ENCODE measurements at places on chromosomes 7 and 10. TPM values are rescaled to one million over a fixed set of nuclear protein-coding genes. Genes with fewer than 3 reads are reported as not detected.

Gene ERVW-1
- total RNA-seq: not detected

DNA sequence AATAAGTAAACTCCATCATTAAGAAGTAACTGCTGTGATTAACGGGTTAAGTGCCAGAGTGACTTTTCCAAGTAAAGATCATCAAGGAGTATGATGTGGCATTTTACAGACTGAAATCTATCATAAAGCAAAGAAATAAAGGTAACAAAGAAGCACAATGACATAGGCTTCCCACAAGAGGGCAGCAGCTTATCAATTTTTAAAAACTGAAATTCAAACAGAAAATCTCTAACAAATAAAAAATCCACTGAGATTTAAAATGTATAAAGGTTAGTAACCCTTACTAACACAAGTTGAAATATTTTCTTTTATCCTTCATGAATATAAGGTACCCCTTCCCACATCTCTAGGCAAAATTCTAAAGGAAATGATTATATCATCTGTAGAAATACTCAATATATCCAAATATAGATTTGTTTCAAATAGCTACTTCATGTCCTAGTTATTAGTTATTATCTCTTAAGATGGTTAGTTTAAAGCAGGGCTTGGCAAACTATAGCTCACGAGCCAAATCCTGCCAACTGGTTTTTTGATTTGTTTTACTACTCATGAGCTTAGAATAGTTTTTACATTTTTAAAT is 29.2 kb downstream of the FAM3C start:
- peak; percentile 56 for DNase-seq

DNA sequence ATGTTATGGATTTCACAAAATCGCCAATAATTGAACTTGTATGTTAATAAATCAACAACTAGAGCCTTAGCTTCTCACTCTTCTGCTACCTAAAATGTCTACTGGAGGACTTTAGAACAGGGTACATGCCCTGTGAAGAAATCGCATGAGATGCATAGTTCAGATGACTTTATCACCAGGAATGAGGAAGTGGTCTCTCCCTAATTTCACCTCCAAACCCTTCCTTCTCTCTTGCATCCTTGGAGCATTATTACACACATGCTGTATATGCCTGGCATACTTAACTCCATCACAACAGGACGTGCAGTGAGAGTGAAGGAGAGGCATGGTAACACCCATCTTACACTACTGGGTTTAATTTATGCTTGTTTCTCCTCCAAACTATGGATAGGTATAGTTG is 27.8 kb downstream of the RHEB start:
- DNase-seq: peak; percentile 93

DNA sequence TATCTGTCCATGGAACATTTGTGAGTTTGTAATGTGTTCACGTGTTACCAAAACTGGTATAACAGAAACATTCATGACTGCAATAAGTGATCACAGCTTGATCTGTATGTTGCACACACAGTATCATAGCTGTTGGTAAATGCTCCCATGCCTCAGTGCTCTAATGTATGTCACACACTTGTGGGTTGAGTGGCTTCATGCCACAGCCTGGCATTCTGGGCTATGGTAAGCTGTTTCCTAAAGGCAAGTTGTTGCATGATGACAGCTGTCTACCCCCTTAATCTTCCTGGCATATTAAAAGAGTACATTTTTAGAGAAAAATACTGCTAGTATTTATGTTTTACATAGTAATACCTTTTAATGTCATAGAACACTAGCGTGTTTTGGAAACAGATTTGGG is 35.2 kb downstream of the PRPF18 start:
- no peak for DNase-seq

- DNase-seq: no peak
These were observed 3.3 kb downstream of the TSGA13 start for GRCh38 chr7:130683026-130683425.

DNA sequence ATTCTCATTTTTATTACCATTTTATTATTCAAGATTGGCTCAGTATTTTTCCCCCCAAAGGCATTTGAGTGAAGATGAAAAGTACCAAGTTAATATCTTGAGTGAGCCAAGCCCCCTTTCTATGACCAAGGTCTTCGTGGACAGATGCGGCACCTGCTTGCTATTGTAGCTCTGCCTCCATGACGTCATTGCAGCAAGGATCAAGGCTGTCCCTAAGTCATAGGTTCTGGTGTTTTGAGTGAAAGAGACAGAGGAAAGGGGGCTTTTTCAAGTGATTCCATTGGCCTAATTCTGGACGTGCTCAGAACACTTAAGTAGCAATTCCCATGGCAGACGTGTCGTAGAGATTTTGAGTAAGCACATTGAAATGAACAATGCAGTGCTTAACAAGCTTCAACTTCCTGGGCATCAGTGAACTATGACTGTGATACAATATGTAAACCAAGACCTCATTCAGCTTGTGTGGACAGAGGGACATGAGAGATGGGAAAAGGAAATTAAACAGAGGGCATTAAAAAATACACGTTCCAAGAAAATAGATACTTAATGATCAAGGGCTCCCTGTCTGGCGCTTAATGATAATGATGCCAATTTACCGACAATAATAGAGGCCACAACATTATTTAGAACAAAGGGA is 248.7 kb upstream of the NPVF start:
- DNase-seq: no peak

- no peak for DNase-seq
These were observed 26.1 kb downstream of the ANXA8 start for GRCh38 chr10:47457826-47458225.
